H1 (cell line): ENCODE measurements at places on chromosomes 6 and 20.

- DNase-seq = no peak
Measured at GRCh38 chr20:3901706-3902440, 12.7 kb downstream of the PANK2 start.

DNA sequence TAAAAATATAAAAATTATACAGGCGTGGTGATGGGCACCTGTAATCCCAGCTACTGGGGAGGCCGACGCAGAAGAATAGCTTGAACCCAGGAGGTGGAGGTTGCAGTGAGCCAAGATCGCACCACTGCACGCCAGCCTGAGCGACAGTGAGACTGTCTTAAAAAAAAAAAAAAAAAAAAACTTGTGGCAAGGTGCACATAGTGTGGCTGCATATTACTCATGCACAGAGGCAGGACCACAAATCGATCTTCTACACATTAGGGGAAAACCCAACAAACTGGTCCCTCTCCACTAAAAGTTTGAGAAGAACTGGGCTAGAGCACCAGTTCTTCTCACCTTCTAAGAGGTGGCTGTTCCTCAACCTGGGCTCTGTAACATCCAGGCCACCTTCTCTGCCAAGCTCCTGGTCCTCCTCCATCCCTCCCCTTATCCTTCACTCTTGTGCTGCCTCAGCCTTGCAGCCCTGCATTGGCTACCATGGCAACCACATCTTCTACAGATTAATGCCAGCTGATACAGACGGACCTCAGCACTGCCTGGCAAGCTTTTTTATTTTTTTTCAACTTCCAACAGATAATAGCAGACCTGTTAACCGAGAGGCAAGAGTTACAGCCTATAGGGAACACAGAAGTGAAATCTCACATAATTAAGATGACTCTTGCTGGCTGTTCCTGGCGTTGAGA lies 88.0 kb downstream of the ATP9A start:
- no peak for DNase-seq

- DNase-seq = no peak
Measured at GRCh38 chr6:167826896-167827582, at the start of gene AFDN. AFDN (plus strand) TSS chr6:167826911; CDS start chr6:167827133, 222 bp downstream.

- DNase-seq = no peak
Measured at GRCh38 chr6:170360476-170360875, 53.9 kb downstream of the FAM120B start.

- DNase-seq = no peak
Measured at GRCh38 chr6:144362042-144363018, 77.2 kb downstream of the UTRN start.

GRCh38 chr6:15362274-15363160 lies 116.6 kb downstream of the JARID2 start:
- no peak for DNase-seq

GRCh38 chr20:49843139-49843538 lies 30.5 kb downstream of the SLC9A8 start:
- DNase-seq = no peak

DNA sequence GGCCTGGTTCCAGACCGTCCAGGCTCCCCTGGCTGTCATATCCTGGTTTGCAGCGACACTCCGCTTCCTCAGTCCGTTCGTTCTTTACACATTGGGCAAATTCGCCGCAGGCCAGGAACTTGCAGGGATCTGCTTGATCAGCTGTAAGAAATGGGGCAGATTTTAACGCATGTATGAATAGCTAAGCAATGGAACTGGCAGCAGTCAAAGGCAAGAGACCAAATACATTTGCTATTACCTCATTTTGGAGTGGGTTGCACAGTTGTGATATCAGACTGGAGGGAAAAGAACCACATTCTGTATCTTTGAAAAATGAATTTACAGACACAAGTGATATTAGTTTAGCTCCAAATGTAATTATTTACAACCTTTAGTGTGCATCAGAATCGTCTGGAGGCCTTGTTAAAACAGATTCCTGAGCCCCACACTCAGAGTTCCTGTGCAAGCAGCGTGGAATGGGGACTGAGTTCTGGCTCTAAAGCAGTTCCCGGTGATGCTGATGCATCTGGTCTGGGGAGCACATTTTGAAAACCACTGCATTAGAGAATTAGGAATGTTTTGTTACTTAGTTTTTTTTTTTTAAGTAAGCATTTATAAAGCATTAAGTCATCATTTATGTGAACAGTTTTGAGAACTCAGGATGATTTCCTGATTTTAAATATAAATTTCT lies 141.3 kb downstream of the IMPG1 start:
- DNase-seq = no peak

DNA sequence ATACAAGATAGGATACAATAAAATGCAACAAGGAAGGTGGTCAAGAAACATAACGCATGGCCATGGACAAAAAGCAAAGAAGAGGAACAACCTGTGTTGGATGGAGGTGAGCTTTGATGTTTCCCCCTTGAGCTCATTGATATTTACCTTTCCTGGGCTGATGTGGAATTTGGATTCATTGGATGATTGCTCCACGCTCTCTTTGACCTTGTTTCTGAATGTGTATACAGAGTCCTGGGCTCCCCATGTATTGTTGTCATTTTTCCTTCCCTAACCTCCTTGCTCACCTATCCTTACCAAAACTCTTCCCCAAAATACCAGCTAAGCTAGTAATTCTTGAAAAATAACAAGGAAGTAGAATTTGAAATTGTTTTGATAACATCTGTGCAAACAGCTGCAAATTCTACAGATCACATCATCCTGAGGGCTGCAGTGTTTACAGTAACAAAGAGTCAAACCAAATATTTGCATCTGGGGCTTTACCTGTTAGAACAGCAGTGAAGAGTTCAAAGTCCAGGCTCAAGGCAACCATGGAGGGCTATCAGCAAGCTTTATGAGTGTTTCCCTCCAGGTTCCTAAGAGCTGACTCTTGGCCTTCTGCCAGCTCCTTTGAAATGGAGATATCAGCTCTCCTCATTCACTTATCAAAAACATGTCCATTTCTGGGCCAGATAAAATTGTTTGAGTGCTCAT lies 214.3 kb upstream of the MARCKS start:
- DNase-seq = no peak

GRCh38 chr6:121794630-121795029 lies 359.2 kb downstream of the GJA1 start:
- DNase-seq = no peak

GRCh38 chr20:50680105-50680960 lies 11.0 kb downstream of the RIPOR3 start:
- no peak for DNase-seq

DNA sequence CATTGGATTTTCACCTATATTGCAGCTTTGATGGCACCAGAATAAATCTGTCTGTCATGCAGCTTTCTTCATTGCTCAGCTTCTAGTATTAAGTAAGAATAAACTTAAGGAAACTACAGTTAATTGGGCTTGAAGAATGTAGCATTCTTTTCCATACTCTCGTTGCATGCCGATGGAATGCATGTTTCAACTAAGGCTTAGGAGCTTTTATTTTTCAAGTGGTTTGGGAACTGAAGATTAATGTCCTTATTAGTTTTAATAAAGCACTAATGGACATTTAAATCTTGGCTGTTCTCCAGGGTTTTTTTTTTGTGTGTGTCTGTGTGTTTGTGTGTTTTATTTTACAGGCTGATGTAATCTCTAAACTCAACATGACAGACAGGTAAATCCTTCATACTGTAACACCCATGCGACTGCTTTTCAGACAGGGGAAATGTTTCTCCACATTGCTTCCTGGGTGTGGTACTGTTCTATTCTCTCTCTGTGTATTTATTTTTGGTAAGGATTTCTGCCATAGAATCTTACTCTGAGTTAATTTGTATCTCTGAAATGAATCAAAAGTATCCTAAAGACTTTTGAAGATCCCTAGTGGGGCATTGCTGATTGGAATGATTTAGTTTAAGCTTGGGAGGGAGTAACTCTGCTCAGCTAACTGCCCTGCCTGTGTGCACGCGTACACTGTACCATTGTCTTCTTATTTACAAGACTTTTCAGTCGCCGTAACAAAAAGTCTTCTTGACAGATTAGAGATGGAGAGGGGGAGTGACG lies 38.0 kb downstream of the SLC9A8 start:
- no peak for DNase-seq

GRCh38 chr6:125228981-125229479 lies 72.7 kb downstream of the HDDC2 start:
- no peak for DNase-seq

DNA sequence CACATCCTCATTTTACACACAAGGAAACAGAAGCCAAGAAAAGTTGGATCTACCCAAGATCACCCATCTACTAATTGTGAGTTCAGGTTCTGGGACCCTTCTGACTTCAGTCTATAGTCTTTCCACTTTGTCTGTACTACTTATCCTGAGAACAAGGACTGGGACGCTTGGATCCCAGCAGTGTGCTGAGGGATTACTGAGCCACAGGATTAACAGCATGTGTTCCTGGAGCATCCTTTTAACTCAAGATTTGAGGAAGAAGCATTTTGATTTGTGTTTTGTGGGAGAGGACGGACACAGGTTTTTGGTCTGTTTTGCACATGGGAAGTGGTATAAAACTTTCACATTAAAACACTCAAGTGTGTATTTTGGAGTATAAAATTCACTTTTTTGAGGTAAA lies 4.4 kb downstream of the ENPP4 start:
- no peak for DNase-seq

GRCh38 chr20:58623579-58624473 lies 27.3 kb upstream of the STX16 start:
- DNase-seq = peak; percentile 41

DNA sequence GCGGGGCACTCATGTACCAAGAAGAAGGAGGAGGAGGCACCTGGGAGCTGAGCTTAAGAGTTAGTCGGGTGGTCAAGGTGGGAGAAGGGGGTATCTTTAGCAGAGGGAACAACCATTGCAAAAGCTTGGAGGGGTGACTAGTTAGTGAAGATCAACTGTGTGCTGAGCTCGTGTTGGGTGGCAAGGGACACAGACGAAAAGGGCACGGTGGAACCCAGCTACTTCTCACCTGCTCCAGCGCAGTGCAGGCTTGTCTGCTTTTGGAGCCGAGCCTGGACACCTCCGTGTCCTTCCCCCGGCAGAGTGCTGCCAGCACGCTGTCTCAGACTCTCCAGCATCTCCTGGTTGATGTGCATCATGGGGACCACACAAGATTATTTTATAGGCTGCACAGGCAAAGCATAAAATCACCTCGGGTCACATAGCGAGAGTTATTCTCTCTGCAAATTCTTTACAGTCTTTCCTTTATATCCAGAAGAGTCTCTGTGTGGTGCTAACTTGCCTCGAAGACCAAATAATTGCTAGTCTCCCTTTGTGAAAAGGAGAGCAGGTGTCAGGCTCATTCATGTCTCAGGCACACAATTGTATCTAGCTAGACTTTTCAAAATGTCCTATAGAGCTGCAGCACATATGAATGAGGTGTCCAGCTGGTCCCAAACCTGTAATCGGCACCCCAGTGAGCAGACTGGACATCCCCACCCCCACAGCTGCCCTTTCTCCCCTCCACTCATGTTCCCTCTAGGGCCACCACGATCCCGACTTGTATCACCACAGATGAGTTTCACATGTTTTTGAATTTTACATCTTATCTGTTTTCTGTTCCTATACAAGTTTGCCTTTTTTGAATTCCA lies 123.4 kb downstream of the CEBPB start:
- DNase-seq = no peak

GRCh38 chr6:44538131-44538806 lies 150.8 kb downstream of the CDC5L start:
- peak; percentile 28 for DNase-seq

DNA sequence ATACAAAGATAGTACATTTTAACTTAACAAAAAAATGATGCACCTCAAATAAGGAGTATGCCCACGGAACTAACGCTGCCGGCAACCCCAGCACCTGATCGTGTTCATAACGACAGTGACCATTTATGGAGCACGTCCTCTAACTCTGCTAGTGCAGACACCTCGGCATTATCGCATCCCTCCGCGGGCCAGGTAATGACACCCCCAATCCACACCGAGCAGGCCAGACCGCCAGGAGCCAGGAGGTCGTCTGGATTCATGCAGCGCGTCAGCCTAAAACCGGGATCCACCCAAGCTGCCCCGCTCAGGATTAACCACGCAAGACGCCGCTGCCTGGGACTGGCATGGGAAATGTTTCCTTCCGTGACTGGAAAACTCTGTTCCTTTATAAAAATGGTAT lies 34.1 kb downstream of the DACT2 start:
- DNase-seq = no peak

DNA sequence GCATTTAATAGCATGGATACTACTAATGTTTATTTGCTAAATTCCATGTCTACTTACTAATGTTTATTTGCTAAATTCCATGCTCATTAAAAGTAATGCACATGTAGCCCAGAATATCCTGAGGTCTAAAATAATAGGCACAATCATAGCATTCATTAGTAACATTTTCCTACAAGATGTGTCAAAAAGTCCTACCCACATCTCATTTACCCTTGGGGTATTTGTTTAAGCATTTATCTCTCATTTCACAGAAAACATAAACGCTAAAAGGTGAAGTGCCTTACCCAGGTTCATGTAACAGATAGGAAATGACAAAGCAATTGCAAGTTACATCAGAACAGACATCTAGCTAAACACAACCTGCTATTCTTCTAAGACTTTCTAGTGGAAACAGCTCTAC lies 457.1 kb downstream of the HACE1 start:
- DNase-seq = no peak

DNA sequence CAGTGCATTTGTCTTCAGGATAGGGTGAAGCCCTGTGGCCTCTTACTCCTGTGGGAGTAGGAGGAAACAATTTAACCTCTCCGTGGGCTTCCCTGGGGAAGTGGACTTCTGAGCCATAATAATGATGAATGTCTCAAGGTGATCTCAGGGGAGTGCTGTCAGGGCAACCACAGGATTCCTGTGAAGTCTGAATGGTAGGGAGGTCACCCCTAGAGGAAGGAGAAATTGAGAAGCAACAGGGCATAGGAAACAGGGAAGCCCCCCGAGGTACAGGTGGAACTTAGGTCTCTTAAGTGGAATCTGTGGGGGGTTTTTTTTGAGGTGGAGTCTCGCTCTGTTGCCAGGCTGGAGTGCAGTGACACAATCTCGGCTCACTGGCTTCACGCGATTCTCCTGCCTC lies 26.9 kb downstream of the STK35 start:
- no peak for DNase-seq

DNA sequence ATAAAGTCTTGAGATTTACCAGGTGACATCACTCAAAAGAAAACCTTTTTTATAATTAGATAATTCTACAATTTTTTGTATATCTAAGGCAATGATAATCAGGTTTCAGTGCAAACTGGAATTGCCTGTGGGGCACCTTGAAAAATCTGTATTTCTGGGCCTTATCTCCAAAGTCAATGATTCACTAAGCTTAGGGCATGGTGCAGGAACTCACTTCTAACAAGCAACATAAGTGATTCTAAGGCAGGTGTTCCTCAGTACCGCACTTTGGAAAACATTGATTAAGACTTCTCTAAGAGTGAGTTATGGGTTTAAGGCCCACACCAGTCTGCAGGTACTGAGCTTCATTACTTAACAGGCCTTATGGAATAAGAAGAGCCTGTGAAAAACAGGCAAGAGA lies 115.3 kb downstream of the COL12A1 start:
- no peak for DNase-seq

- DNase-seq = no peak
Measured at GRCh38 chr20:540391-541201, 3.0 kb downstream of the CSNK2A1 start.

DNA sequence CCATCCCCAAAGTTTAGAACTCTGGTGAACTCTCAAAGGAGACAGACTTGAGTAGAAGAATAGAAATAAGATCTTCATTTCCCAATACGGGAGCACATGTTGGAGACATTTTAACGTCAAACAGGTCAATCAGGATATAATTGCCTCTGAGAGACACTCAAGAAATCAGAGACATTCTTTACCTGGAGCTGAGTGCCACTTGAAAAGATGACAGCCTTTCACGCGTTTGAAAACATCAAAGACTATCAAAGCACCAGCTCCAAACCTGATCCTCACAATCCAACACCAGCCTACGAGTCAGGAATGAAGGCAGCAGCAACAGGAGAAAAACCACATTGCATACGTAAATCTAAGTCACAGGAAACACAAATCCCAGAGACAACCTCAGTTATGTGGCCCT lies 571.5 kb upstream of the CDH4 start:
- no peak for DNase-seq
